ENCODE measurements at places on chromosomes 11 and 22. TPM values are rescaled to one million over a fixed set of nuclear protein-coding genes. Genes with fewer than 3 reads are reported as not detected.
A peak's percentile ranks its signal among the peaks of the same experiment; 100 is the strongest.

GRCh38 chr11:105767931-105768330 is 158.1 kb downstream of the GRIA4 start:
- no peak for DNase-seq

- no peak for DNase-seq
Measured at GRCh38 chr22:40857309-40857855, 434 bp downstream of the XPNPEP3 start.

DNA sequence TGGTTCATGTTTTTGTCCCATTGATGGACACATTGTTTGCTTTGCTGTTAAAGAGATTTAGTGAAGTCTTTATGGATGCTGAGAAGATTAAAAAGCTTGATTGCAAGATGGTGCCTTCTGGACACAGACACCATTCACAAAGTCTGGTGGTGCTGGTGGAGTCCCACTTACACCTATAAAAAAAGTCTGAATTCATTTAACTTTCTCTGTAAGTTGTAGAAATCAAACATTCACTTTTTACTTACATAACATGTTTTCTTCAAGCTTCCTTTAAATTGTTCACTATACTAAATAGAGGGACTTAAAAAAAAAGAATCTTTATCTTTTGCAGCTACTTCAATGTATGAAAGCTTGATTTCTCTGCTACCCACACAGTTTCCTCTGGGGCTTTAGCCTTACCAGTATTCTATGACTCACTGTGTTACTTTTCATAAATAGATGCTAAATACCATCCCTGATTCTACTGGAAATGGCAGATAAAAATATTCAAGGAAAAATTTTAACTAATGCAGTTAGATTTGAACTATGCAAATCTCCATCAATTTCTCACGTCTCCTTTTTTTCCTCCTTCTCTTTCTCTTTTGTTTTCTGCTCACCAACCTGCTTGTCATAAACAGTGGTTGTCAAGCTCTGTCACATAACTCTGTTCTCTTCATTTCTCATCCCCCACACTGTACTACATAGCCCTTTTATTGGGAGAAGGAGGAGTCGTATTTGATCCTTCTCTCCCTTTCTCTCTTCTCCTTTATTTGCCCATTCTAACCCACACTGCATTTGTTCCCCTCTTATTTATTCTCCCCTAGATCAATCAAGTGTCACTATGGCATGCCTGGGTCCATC is 89.7 kb downstream of the FAM76B start:
- DNase-seq: peak; percentile 43

DNA sequence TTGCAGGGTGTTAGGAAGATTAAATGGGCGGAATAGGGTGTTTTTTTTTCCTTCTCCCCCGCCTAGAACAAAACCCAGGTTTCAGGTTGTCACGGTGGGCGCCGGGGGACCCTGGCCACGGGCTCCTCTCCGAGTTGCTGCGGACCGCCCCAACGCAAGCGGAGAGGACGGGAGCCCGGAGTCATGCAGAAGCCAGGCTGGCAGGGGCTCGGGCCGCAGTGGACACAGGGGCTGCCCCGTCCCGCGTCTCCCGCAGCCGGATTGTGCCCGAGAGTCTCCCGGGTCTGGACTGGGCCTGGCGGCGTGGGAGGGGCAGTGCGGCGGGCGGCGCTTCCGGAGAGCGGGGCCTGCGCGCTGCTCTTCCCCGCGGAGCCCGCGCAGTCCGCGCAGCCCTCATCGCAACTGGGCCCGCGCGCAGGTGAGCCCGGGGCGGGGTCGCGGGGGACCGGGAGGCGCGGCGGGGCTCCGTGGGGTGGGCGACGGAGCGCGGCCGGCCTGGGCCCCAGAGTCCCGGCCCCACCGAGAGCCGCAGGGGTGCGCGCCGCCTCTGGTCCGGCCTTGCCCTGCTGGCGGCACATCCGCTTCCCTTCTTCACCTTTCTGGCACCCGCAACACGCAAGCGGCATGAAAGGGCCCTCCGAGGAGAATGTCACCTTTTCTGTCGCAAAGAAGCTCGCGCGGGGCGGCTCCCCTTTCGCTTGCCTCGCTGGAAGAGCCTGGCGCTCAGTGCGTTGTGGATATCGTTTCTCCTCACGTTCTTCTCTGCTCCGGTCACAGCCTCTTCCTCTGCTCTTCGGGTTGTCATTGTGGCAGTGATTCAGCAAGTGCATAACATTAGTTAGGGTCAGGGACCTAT is at the start of gene TIRAP:
TSS of gene TIRAP (plus strand) at position 358 of the 856 bp plus-strand sequence. CDS start 7,802 bp downstream, outside the sequence.
- peak; percentile 81 for DNase-seq

DNA sequence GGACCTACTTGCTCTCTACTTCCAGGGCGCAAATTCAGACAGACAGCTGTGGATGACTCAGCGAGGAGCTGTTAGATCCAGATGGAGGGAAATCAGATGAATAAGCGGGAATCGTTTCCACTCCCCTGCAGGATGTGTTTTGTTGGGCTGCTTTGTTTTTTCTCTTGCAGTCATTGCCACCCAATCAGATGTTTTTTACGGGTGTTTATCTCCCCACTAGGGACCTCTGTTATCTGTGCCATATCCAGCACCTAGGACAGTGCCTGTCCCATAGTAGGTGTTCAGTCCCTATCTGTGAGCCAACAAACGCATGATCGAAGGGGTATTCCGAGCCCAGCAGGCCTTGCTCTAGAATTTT is 51.1 kb upstream of the PARVG start:
- no peak for DNase-seq

GRCh38 chr11:78823588-78823987 is 248.9 kb upstream of the NARS2 start:
- DNase-seq: no peak

- DNase-seq: no peak
Measured at GRCh38 chr11:85947431-85948272, 92.5 kb downstream of the CCDC83 start.

- no peak for DNase-seq
Measured at GRCh38 chr22:21947040-21948014, 5.3 kb downstream of the PPM1F start.

DNA sequence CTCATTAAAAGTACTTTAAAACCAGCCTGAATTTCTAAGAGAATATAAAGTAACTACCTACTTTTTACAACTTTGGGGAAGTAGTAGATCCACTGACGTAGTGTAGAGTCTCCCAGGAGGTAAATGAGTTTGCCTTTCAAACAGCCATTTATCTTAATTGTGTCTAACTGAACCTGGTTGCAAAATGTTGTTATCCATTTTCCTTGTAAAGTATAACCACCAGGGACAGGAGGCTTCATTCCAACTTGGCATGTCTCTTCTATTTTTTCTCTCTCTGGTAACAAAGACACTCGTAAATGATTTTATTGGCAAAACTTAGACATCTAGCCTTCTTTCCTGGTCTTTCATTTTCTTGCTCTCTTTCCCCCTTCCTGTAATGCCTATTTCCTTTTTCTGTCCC is 36.9 kb downstream of the NXPE1 start:
- DNase-seq: no peak

GRCh38 chr11:5603326-5603725 is 6.9 kb downstream of the TRIM6 start:
- DNase-seq: no peak

GRCh38 chr22:33710326-33710725 is 209.9 kb downstream of the LARGE1 start:
- no peak for DNase-seq

DNA sequence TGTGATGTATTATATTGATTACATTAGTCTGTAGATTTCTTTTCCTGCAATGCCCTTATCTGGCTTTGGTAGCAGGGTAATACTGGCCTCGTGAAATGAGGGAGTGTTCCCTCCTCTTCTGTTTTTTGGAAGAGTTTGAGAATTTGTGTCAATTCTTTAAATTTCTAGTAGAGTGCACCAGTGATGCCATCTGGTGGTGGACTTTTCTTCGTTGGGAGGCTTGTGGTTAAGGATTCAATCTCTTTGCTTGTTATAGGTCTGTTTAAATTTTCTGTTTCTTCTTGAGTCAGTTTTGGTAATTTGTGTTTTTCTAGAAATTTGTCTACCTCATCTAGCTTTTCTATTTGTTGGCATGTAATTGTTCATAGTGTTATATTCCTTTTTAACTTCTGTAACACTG is 18.9 kb downstream of the SHANK3 start:
- no peak for DNase-seq

- DNase-seq: peak; percentile 27
Measured at GRCh38 chr11:116691771-116692177, 81.0 kb downstream of the BUD13 start.

DNA sequence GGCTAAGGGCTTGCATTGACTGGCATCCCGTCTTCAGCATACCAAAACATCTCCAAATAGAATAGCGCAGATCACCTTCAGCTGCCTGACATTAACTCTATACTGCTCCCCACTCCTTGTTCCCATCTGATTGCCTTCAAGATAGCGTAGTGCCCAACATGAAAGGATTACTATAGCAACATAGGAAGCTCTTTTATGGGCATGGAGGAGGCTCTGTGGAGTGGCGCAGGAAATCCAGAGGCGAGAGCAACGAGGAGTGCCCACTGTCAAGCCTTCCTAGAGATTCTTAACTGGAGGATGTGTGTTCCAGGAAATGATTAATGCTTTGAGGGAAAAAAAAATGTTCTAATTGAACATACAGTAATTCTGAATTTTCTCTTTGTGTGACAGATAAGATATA is 213.3 kb downstream of the CADM1 start:
- no peak for DNase-seq

DNA sequence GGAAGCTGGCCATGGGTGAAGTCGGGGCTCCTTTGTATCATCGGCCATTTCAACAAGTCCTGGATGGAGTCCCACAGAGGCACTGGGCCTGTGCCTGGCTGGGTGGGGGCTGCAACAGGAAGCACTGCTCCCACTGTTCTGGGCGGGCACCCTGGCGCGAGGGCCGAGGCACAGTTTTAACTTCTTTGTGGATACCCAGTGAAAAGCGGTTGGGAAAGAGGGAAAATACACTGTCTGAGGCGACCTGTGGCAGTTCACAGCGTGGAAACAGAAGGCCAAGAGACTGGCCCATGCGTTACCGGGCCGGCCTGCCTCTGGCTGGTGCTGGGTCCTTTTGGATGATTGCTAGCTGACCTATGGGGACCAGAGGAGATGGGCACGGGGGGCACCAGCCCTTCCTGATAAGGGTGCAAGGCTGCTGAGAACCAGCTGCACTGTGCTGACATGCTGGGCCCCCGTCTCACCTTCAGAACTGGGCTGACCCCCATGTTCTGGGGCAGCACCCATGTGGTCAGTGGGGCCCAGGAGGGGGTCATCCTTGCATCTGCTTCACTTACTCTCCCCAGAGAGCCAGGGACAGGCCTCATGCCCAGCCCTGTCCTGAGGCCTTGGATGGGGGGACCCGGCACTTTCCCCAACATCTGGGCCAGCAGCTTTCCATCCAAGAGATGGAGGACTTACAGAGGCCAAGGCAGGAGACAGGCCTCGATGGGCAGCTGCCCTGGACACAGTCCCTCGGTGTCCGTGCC is 4.2 kb downstream of the OVOL1 start:
- DNase-seq: no peak

GRCh38 chr22:42803389-42803788 is 53.7 kb downstream of the ARFGAP3 start:
- no peak for DNase-seq

GRCh38 chr11:27717801-27718229 is 17.6 kb upstream of the BDNF start:
- no peak for DNase-seq

DNA sequence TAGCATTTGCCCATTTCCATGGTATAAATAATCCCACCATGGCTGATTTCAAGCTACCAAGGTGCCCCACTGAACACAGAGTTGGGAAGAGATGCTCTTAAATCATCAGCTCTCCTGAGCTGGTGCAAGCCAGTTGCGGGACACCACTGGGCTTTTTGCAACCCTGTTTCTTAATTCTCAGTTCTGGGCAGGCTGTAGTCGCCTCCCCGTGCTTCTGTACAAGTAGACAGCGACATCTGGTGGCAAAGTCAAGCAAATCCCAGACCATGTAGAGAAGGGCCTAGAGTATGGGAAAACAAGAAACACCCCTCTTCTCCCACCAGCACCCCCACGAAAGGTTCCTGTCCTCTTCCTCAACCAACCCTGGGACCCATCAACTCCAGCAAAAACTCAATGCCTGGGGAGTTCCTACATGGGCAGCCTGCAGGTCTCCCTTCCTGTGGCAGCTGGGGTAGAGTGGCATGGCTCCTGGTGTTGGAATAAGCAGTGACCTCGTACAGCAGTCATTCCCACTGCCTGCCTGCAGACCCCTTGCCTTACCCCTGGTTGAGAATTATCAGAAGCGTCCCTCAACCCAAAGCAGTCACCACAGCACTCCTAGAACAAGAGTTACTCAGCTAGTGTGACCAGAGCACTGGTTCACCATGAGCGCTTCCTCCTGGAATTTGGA is 68.4 kb downstream of the IGLL5 start:
- DNase-seq: peak; percentile 60

DNA sequence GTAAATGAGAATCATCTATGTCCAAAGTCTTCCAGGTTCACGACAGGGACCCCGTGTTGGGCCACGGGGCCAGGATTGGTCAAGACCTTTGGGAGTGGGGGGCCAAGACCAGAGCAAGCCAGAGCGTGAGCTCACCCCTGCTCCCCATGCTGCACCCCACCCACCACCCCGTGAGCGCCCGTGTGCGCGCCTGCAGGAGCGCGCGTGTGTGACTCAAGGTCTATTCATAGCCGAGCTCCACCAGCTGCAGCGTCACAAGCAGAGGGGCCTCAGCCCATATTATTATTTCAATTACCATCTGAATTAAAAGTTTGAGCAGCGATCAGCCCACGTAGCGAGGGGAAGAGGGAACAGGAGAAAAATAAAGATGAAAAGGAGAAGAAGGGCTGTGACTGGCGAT is 5.2 kb downstream of the KCNJ4 start:
- no peak for DNase-seq

DNA sequence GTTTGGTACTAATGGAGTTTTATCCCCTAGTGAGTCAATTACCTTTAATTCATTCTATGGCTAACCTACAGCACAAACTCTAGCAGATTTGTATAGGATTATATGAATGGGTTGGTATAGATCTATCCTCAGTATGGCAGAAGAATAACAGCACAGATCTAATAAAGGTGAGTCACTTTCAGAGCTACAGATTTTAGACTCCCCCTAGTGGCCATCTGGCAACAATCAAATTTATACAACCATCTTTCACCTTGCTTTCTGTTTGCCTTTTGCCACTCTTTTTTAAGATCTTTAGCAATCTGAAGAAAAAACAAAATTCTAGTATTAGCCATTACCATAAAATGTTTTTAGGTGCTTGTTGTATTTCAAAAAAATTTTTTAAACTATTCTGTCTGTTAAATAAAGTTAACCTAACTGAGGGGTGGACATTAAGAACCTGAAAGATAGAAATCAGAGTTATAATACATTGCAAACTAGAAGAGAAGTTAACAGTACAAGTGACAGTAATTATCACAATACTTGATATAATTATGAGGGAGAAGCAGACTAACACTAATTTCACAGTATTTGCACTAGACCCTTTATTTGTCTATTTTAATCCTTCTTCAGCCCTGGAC is 25.8 kb downstream of the DDIAS start:
- DNase-seq: peak; percentile 66

The PPM1F gene
- 23.3 TPM for total RNA-seq

The BTBD10 gene
- 22.4 TPM for total RNA-seq

The PTPRCAP gene
- total RNA-seq: 208 TPM

The SEC14L6 gene
- not detected for total RNA-seq

The POU2AF2 gene
- total RNA-seq: not detected

The CACNA1I gene
- 58.0 TPM for total RNA-seq

The GGTLC2 gene
- not detected for total RNA-seq

The OR5M11 gene
- not detected for total RNA-seq

The CLTCL1 gene
- 0.80 TPM for total RNA-seq

The NOX4 gene
- total RNA-seq: not detected

Measured in CD4-positive, alpha-beta memory T cell (primary cell).